H1 (cell line): ENCODE measurements at places on chromosomes 7 and 10. TPM values are rescaled to one million over a fixed set of nuclear protein-coding genes. Genes with fewer than 3 reads are reported as not detected.

GRCh38 chr10:74891053-74891452, 64.7 kb downstream of the KAT6B start:
- DNase-seq = no peak

DNA sequence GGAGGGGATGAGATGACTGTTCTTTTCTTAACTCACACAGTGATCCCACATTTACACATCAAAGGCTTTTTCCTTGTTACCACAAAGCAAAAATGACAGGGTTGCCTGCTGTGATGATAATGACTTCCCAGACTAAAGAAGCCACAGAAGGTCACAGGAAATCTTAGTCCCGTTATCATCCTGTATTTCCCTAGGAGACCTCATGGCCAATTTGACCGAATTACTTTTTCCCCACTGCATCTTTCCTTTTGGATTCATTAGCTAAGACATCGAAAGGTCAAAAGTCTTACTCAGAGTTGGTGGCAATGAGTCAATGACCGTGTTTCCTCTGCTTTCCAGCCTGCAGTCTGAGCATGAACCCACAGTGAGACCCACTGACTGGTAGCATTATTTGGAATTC, 130.1 kb upstream of the INHBA start:
- no peak for DNase-seq

The ZCWPW1 gene
- 1.4 and 2.7 TPM in 2 replicates for total RNA-seq

The TMEM236 gene
- total RNA-seq = 0.07 and 0.11 TPM in 2 replicates

DNA sequence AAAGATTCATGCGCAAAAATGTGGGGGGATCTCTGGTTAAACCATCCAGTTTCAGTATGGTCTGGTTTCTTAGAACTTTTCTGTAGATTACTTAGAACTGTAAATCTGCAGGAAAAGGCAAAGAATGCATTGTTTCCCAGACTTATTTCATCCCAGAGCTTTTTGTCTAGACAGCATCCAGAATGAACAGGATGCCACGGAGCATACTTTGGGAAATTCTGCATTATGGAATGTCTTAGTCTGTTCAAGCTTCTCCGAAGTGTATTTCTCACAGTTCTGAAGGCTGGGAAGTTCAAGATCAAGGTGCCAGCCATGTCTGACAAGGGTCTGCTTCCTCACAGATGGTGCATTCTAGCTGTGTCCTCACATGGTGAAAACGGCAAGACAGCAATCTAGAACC, 136.3 kb downstream of the INHBA start:
- DNase-seq = no peak

The FANK1 gene
- 0.84 TPM in 1 of 2 replicates, not detected in the other for total RNA-seq

DNA sequence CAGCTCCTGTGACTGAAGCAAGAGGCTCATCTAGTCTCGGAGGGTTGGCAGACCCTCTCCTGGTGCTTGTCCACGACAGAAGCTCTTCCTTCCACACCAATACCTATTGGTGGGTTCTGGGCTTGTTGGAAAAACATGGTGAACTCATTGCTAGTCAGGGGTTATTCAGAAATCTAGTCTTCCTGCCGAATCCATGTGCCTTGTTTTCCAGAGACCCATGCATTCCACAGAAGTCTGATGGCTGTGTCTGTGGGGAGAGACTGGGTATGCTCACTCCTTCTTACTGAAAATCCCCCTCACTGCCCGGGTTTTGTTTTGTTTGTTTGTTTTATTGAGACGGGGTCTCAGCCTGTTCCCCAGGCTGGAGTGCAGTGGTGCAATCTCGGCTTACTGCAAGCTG, 138.3 kb downstream of the DNAJB6 start:
- DNase-seq = no peak

GRCh38 chr7:25098096-25099046, 26.7 kb downstream of the CYCS start:
- peak; percentile 15 for DNase-seq

- DNase-seq = no peak
Measured at GRCh38 chr7:141974831-141975230, 1.3 kb upstream of the TAS2R38 start.

The MBL2 gene
- not detected in 2 replicates for total RNA-seq

The BICC1 gene
- 0.73 and 1.0 TPM in 2 replicates for total RNA-seq

DNA sequence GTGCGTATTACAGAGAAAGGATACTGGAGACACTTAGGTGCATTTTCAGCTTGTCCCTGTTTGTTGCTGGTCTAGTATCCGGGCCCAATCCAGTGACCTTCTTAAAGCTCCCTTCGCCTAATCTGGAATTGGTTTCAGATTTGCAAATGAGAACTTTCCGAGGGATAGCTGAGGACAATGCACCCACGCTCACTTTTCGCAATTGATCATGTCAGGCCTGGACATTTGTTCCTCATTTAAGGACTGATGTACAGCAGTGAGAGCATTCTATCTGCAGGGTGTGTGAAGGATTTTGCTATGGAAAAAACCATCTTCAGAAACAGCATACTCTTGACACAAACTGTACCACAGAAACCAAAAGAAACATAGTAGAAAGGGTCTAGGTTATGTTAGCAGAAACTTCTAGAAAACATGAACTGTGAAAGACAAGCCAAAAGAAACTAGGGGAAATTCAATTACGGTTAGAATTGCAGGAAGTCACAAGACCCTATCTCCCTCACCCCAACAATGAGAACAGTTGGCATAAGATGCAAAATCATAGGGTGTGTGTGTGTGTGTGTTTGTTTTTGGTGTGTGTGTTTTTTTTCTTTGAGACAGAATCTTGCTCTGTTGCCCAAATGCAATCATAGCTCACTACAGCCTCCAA, 331.1 kb downstream of the CALN1 start:
- no peak for DNase-seq

DNA sequence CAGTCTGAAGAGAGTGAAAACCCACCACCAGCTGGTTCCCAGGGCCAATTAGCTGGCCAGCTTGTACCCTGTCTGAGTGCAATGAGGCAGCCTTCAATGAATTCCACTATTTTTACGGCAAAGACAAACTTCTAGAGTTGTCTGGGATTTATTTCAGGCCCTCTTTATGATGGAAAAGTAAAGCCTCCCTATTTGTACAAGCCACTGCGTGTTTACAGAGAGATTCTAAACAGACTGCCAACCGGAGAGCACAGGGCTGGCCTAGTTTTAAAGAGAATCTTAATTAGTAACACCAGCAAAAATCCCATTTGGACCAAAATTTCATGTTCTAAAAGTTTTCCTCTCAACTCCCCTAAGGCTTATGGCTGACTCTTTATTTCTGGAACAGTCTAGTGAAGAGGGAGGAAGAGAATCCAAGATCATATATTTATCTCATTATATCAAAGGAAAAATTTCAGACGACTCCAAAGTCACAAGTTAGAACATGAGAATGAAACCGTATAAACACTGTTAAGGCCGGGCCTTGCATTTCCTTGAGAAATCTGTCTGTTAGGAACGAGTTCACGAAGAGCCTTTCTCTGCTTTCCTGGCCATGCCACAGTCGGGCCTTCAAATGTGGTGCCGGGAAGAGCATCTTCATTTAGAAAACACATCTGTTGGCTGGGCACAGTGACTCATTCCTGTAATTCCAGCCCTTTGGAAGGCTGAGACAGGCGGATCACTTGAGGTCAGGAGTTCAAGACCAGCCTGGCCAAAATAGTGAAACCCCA, 724.6 kb upstream of the NRP1 start:
- no peak for DNase-seq

- no peak for DNase-seq
Measured at GRCh38 chr10:74841265-74841973, 15.0 kb downstream of the KAT6B start.

DNA sequence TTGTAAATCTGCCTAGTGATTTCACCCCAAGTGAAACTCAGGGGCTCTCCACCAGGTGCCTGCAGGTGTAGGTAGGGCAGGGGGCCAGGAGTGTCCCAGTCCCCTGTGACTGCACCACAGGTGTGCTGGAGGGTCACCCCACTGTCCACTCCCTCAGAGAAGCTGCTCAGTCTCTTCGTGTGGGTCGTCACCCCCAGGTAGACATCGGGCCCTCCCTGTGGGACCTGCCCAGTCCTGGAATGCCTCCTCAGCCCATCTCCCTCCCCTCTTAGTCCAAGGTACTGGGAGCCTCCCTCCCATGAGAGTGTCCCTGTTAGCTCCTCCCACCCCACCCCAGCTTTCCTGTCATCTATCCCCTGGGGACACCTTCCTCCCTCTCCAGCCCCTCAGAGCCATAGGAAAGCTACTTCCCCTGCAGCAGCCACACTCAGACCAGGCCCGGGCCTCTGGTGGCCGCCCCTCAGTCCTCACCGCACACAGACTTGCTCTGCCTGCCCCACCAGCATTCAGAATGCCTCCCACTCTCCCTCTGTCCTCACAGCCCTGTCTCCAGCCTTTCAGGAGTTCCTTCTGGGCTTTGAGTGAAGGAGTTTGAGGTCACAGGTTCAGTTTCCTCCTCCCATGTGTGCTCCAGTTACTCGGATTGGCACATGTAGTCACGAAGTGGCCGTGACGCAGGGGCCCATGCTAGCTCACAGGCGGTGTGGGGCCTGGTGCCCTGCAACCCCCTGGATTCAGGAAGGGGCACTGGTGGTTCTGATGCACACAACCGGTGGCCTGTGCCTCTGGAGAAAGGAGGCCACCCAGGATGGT, 5.1 kb downstream of the ALOX5 start:
- DNase-seq = no peak

DNA sequence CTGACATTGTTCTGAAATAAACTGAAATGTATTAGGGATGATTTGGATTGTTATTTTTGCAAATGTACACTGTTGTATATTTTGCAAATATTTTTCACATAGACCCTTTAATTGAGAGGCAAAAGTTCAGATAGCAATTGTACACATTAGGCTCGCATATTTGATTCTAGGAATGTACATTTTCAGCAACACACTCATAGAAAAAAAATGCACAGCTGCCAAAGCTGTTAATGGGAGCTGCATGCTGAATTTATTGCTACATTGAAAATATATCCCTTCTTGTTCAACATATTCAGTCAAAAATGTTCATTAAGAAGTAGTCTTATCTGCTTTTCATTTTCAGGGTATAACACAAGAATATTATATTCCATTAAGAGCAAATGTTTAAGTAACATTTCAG, 512.9 kb downstream of the ATRNL1 start:
- no peak for DNase-seq

DNA sequence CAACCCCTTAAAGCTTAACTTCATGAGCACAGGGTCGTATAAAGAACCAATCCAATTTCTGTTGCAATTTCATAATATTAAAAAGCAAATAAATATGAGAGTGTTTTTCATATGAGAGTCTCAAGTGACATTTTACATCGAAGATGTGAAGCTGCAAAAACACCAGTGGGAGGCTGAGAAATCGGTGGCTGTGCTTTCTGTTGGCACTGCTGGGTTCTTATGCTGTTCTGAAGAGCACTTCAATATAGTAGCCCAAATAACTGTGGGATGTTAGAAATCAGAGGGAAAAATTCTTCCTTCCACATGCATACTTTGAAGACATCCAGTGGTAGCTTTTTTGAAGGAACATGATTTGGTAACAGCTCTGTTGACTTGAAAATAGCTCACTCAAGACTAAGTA, 245.8 kb downstream of the ARHGAP21 start:
- DNase-seq = no peak

The SPRN gene
- total RNA-seq = 0.24 and 0.42 TPM in 2 replicates

GRCh38 chr10:124892031-124892430, 49.9 kb upstream of the ZRANB1 start:
- DNase-seq = no peak

DNA sequence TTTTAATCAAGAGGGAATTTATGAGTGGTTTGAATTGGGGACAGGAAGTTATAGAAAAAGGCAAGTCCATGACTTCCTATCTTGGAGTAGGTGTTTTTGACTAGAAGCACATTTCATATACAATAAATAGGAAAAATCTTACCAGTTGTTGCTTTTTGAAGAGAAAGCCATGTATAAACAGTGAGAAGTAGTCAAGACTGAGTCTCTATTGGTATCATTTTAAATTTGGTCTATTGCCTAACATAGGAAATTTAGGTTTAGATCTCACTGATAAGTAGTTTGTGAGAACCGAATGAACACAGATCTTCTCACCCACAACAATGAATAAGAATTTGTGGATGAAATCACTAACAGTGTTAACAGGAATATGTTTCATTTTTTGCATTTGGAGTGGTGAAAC, 387.2 kb downstream of the BBS9 start:
- DNase-seq = no peak

DNA sequence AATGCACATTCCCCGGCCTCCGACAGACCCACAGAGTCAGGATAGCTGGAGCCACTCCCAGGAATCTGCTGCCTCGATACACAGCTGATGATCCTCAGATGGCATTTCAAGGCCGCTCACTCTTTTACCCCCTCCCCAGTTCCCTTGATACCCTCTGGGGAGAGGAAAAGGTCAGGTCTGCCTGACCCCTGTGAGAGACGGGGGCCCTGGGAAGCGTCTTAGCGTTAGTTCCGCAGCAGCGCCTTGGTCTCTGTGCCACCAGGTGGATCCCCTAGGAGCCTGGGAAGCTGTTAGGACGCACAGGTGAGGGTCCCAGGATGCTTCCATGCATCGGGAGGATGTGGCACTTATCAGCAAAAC, 420.5 kb upstream of the FOXK1 start:
- DNase-seq = no peak
